ENCODE measurements at places on chromosomes 1 and 21.
A peak's percentile ranks its signal among the peaks of the same experiment; 100 is the strongest.

DNA sequence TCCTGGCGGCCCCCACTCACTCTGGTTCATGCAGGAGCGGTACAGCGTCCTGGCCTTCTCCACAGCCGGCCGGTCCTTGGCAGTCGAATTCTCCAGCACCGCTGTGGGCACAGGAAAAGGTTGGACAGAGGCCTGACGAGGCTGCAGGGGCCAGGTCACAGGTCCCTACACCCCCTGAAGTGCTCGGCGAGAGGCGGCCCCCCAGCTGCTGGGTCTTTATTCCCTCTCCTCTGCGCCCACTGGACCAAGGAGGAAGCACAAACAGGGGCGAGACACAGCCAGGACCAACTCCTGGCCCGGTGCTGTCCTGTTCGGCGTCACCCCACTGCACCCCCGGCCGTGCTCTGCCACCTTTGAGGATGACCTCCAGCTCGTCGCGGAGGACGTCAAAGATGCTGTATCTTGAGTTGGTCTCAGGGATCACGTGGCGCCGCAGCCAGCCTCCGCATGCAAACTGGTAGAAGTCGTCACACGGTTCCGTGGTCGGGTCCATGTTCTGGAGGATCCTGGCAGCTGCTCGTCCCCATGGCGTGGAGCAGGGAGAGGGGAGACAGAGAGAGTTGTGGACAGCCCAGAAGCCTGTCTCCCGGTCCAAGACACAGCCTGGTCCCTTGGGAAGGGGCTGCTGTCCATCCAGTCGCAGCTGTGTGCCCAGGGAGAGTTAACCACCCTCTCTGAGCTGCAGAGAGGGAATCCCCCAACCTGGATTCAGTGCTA lies 22.9 kb downstream of the PRXL2B start:
- no peak for DNase-seq

DNA sequence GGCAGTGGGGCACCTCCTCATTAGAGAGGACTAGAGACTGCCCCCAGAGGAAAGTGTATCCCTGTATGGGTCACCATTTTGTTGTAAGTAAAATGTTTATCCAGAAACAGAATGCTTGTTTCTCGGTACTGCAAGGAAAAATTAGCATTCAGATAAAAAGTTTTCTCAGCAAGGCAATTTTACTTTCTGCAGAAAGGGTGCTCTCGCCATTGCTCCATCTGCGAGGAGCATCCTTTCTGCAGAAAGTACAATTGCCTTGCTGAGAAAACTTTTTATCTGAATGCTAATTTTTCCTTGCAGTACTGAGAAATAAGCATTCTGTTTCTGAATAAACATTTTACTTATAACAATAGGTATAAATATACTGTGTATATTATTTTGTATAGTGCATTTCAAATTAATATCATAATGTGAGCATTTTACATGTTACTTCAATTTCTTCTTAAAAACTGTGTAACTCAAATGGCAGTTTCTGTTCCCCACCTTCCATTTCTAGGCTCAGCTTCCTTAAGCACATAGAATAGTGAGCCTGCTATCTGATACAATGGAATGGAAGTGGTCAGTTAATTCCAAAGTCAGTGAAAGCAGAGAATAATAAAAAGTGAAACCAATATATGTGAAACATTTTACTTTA lies 76.5 kb upstream of the DESI2 start:
- DNase-seq: no peak

GRCh38 chr1:201504799-201505502 lies 2.0 kb downstream of the CSRP1 start:
- no peak for DNase-seq

DNA sequence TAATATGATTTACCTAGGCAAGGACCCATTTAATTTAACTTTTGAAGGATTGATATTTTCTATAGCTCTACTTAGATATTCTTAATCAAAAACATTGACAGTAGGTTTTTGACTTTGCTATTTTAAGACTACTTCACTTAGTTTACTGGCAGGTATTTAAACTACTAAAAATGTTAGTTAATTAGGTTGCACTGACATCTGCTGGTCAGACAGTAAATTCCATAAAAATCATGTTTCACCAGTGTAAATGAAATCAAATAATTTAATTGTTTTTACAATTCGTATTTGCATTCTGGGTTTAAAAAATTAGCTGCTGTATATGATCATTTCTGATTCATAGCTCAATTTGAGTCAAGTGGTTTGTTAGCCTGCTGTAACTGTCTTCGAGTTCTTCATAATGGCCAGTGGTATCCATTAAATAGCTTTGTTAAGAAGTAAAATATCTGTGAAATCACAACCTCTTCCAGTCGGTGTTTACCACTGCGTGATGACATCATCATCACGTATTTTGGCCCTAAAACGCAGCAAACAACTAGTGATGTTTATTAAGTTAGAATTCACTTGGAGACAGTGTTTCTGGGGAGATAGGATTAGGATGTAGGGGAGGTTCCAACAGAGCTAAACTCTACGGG lies 26.2 kb downstream of the EXTL2 start:
- DNase-seq: peak; percentile 67

DNA sequence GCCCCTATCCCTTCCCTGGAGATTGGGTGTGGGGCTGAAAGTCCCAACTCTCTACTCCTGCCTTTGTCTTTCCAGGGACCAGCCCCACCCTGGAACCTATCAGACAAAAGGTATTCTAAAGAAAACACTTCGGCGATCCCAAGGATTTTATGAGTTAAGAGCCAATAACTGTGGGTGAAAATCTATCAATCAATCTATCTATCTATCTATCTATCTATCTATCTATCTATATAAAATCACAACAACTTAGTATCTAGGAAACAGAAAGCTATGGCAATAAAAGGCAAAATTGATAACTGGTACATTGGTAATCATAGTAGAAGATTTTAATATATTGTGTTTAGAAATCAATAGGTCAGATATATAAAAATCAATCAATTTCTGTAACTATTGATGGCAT lies 22.9 kb downstream of the TRIM11 start:
- DNase-seq: no peak

DNA sequence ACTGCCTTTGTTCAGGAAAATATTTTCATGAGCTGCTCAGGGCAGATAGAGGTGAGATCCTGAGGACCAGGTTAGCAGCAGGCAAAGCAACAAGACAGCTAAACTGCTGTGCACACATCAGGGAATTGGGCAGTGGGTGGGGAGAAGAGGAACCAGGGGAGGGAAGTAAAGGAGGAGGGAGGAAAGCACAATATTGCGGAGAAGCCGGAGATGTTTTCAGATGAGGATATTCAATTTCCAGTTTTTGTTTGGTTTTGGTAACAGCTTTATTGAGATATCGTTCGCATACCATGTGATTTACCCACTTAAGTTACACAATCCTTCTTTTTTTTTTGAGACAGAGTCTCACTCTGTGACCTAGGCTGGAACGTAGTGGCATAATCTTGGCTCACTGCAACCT lies 34.5 kb downstream of the EPHA10 start:
- no peak for DNase-seq
